ENCODE measurements at places on chromosomes 1 and 21. TPM values are rescaled to one million over a fixed set of nuclear protein-coding genes. Genes with fewer than 3 reads are reported as not detected.

The AMPD1 gene
- total RNA-seq = not detected

- peak; percentile 95 for DNase-seq
Observed at GRCh38 chr1:226827968-226828513, 42.4 kb upstream of the PSEN2 start.

The LIN9 gene
- 5.6 TPM for total RNA-seq

The CREG1 gene
- total RNA-seq = 43.9 TPM

The CFAP107 gene
- not detected for total RNA-seq

The SRSF10 gene
- total RNA-seq = 67.9 TPM

DNA sequence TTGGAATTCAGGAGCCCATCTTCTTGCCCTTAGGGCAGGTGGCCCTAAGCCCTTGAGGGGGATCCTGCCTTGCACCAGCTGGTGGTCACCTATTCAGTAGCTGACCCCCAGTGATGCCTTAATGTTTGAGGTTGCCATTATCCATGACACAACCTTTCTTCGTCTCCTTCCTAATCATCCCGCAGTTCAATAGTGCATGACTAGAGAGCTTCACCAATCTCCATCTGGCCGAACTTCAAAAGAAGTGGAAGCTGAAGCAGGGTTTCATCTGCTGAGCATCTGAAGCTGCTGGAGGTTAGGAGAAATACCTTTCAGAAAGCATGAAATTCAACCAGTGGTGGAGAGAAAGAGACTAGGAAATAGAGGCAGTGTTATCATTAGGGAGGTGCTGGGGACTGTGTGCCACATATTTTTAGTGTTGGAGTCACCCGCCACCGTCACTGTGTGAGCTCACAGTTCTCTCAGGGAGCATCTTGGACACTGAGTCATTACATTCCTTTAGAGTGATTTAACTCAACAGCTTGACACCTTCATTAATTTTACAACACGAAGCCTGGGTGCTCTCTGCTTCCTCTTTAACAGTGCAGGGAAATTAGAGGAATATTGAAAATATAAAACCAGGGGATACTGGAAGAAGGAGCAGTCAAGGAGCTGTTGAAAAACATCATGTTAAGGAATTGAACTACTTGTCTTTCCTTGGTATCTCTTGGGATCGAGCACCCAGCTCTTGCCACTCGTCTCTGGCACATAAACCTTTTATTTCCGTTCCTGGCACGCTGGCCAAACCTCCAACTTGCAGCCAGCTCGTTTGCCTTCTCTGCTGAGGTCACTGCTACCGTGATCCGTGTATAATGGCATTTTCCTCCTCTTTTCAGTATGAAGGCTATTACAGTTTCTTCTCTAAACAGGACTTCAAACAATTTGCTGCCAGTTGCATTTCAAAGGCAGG lies 53.6 kb downstream of the PEX14 start:
- no peak for DNase-seq

The RGS1 gene
- not detected for total RNA-seq

The CIART gene
- 0.77 TPM for total RNA-seq

The ESRRG gene
- total RNA-seq = not detected

The ZSCAN20 gene
- total RNA-seq = 5.5 TPM

The TBX15 gene
- total RNA-seq = 0.51 TPM

The KIF21B gene
- total RNA-seq = 1.9 TPM

The ELAPOR1 gene
- 0.26 TPM for total RNA-seq

DNA sequence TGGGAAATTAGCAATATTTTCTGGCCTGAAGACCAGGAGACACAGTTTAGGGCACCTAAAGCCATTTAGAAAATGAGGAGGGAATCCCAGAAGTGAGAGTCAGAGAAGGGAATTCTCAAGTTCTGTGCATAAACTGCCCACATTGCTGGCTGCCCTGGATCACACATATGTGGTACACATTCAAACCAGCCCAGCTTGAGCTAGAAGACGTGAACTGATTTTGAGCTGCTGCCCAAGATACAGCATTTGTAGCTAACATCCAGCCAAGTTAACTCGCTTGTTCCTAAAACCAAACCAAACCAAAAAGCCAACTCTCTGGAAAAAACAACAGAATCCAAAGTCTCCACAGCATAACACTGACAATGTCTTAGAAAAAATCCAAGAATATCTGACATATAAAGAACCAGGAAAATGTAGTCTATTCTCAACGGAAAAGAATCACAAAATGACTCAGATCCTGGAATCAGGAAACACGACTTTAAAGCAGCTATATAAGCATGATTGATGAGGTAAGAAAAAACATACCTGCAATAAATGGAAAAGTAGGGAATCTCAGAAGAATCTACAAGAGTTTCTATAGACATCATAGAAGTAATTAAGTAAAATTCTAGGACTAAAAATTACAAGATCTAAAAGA lies 18.2 kb upstream of the QSOX1 start:
- peak; percentile 69 for DNase-seq

DNA sequence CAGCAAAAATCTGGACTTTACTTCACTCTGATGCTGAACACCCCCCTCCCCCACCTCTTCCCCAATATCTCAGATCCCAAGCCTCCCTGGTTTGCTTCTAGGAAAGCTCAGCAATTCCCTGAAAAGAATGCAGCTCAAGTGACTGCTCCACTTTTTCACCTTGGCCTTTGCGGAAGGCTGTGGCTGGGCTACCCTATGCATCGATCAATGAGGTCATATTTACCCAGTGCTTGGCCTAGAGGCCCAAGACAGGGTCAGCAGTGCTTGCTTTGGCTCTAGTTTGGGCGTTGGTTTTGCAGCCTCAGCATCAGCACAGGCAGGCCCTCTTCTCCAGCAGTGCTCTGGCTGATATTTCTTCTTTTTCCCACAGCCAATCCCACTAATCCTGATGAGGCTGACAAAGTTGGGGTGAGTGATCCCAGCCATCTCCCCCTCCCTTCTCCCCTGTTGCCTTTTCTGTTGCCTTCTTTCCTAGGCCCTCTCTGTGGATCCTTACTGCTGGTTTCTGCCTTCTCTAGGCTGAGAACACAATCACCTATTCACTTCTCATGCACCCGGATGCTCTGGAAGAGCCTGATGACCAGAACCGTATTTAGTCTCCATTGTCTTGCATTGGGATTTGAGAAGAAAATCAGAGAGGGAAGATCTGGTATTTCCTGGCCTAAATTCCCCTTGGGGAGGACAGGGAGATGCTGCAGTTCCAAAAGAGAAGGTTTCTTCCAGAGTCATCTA lies 14.2 kb downstream of the FCGR2B start:
- no peak for DNase-seq

The RPTN gene
- total RNA-seq = not detected

GRCh38 chr1:48697066-48697707 lies 79.5 kb downstream of the BEND5 start:
- peak; percentile 26 for DNase-seq

The EDN2 gene
- not detected for total RNA-seq

DNA sequence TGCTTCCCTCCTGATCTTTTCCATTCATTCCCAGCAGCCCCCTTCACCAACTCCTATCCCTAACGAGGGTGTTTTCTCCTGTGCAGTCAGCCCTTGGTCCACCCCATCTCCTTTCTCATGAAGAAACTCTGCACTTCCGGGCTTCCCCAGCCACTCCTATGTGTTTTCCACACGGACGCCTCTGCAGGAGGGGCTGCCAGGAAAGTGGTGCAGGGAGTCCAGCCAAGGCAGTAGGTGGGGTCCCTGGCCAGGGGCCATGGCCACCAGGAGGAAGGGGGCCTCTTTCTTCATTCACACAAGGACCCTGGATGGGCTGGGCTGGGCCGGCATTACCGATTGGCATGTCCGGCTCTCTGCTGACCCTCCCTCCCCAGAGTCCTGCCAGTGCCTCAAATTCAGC lies 72.8 kb upstream of the EFHD2 start:
- DNase-seq = no peak

DNA sequence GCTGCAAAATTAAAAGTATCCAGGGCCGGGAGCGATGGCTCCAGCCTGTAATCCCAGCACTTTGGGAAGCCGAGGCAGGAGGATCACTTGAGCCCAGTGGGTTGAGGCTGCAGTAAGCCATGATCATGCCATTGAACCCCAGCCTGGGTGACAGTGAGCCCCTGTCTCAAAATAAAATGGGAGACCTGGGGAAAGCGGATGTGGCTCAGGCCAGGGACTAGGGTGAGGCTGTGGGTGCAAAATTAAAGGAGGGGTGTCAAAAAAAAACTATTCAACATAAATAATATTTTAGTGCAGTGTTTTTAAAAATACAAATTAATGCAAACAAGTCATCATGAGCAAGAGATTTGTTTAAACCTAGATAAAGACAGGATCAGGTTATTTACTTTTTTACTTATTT lies 100.1 kb upstream of the SLC45A1 start:
- no peak for DNase-seq

The KCNK2 gene
- 0.26 TPM for total RNA-seq

DNA sequence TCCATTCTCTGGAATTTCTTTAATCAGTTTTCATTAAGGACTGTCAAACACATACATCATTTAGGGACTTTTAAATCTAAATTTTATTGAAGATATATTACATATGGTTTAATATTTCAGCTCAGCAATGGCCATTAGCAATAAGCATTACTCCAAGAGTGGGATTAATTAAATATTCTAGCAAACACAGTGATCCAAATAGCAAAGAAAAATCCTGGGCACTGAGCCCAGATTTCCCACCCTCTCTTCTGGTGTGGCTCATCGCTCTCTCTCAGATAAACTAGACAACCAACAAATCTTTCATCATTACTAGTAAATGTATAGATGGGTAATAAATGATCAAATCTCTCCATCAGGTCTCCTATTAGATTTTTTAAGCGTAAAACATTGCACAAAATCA lies 53.5 kb upstream of the FOXD3 start:
- DNase-seq = no peak

- no peak for DNase-seq
Observed at GRCh38 chr1:246572785-246573184, 6.5 kb downstream of the CNST start.

DNA sequence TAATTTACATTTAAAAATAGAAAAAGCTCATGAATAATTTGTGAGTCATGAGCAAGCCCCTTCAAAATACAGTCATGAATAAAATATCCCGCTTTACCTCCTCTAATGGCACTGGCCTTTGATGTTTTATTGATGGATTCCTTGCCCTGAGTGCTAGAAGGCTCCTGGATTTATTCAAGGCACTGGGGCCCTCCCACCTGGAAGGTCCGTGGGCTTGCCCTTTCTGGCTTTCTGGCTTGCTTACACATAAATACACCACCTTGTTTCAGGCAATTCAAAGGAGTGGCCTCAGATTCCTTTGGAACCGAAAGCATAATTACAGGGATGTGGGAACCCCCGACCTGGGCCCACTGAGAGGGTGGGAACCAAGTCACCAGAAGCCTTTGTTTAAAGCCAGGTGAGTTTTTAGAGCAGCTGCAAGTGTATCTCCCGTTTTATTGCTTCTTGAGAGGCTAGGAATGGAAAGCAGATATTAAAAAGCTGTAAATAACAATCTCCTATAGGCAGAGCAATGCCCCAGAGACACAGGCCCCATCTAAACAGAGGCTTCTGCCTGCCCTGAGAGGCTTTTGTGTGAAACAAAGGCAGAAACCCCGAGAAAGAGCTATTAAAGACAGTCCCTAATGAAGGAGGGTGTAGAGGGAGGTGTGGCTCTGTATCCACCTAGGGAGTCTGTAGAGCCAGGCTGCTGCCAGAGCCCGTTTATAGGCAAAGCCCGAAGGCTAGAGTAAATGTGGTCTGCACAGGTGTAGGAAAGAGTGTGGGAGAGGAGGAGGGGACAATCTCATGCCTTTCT lies 126.4 kb downstream of the FAM78B start:
- DNase-seq = no peak

The TRMT1L gene
- total RNA-seq = 18.8 TPM

DNA sequence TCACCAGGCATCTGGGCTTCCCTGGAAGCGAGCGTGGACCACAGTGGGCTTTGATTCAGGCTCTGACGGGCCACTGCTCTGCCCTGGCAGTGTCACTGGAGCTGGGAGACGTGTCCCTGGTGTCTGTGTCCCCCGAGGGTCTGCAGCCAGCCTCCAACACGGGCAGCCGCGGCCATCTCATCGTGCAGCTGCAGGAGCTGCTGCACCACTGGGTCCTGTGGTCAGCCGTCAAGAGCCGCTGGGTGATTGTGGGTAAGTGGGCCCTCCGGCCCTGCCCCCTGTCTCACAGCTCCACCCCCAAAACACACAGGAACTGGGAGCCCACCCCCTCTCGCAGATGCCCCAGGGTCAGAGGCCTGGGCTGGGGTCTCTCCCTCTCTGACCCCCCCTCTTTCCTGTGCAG lies 40.7 kb downstream of the DISP3 start:
- DNase-seq = no peak

The NENF gene
- total RNA-seq = 9.6 TPM

The CCDC181 gene
- not detected for total RNA-seq

DNA sequence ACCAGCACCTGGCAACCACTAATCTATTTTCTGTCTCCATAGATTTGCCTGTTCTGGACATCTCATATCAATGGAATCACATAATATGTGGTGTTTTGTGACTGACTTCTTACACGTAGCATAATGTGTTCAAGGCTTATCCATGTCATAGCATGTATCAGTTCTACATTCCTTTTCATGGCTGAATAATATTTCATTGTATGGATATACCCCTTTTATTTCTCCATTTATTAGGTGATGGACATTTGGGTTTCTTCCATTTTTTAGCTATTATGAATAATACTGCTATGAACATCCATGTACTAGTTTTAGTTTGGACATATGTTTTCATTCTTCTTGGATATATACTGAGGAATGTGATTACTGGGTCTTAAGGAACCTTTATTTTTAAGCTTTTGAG lies 78.0 kb upstream of the OLIG2 start:
- DNase-seq = no peak

- DNase-seq = no peak
Observed at GRCh38 chr1:19605967-19606366, 38.1 kb upstream of the NBL1 start.

GRCh38 chr1:153922076-153922971 lies 448 bp downstream of the GATAD2B start:
- DNase-seq = no peak

DNA sequence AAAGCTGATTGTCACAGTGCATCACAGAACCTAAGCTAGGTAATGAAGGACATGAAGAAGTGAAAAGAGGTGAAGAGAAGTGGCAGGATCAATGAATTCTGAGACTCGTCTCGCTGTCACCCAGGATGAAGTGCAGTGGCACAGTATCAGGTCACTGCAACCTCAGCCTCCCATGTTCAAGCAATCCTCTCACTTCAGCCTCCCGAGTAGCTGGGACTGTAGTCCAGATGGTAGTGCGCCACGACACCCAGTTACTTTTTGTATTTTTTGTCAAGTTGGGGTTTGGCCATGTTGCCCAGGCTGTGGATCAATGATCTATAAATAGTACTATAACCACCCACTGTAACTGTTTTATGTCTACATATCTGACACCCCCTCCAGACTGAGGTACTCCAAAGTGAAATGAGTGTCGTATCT lies 33.1 kb downstream of the PTP4A2 start:
- DNase-seq = no peak

The PRAMEF1 gene
- not detected for total RNA-seq

GRCh38 chr1:156249593-156249992 lies 1.7 kb upstream of the PAQR6 start:
- DNase-seq = no peak

The PGLYRP3 gene
- not detected for total RNA-seq

The VHLL gene
- 0.13 TPM for total RNA-seq

GRCh38 chr1:23790696-23791515 lies at the start of gene LYPLA2:
LYPLA2 (plus strand) TSS chr1:23791145; CDS start chr1:23792683, 1,538 bp downstream.
- DNase-seq = peak; percentile 73

The ILDR2 gene
- total RNA-seq = under 0.01 TPM

- DNase-seq = no peak
Observed at GRCh38 chr1:218411101-218411500, 66.0 kb downstream of the TGFB2 start.

The CFAP141 gene
- not detected for total RNA-seq
